Right renal cortex interstitium (tissue), 3 donors: ENCODE measurements at places on chromosomes 2 and 18.

- DNase-seq = no peak
Observed at GRCh38 chr2:67346718-67347407, 50.3 kb upstream of the ETAA1 start.

GRCh38 chr2:33909945-33910695 is 311.0 kb upstream of the FAM98A start:
- DNase-seq = no peak

- DNase-seq = no peak
Observed at GRCh38 chr2:5190023-5190422, 502.2 kb upstream of the SOX11 start.

- DNase-seq = no peak
Observed at GRCh38 chr2:196234672-196235071, 63.3 kb upstream of the STK17B start.

- no peak for DNase-seq
Observed at GRCh38 chr18:69265656-69266055, 135.0 kb upstream of the DOK6 start.

DNA sequence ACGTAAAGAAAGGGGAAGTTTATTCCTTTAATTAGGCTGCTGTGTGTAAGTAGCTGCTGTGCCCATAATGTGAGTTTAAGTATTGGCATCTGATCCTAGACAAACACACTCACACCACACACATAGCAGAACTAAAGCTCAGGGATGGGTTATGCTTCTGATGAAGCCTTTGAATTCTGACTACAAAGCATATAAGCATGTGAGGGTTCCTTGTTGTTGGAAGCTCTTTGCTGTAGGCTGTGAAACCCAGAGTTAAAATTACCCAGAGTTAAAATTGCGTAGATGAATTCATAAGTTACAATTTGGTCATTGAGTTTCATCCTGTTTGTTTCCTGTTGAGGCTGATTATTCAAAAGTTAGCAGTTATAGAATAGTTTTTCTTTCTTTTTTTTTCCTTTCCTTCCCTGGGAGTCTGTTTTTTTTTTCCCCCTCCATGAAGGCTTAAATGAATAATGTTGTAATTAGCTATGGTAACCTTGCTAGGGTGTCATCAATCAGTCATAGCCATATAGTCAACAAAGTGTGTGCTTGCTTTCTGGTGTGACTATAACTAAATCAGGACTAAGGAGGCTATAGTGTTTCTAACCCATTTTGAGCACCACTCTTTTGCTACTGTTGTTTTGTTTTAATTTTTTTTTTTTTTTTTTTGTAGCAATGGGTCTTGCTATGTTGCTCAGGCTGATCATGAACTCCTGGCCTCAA is 426.1 kb downstream of the PARD3B start:
- DNase-seq = no peak

- no peak for DNase-seq
Observed at GRCh38 chr2:79001285-79001684, 24.2 kb upstream of the REG3G start.

- DNase-seq = no peak
Observed at GRCh38 chr2:223404616-223405015, 197.5 kb downstream of the SCG2 start.

GRCh38 chr2:136067459-136067858 is 50.5 kb downstream of the CXCR4 start:
- DNase-seq = no peak

GRCh38 chr2:177273408-177273807 is 8.9 kb upstream of the NFE2L2 start:
- no peak for DNase-seq

DNA sequence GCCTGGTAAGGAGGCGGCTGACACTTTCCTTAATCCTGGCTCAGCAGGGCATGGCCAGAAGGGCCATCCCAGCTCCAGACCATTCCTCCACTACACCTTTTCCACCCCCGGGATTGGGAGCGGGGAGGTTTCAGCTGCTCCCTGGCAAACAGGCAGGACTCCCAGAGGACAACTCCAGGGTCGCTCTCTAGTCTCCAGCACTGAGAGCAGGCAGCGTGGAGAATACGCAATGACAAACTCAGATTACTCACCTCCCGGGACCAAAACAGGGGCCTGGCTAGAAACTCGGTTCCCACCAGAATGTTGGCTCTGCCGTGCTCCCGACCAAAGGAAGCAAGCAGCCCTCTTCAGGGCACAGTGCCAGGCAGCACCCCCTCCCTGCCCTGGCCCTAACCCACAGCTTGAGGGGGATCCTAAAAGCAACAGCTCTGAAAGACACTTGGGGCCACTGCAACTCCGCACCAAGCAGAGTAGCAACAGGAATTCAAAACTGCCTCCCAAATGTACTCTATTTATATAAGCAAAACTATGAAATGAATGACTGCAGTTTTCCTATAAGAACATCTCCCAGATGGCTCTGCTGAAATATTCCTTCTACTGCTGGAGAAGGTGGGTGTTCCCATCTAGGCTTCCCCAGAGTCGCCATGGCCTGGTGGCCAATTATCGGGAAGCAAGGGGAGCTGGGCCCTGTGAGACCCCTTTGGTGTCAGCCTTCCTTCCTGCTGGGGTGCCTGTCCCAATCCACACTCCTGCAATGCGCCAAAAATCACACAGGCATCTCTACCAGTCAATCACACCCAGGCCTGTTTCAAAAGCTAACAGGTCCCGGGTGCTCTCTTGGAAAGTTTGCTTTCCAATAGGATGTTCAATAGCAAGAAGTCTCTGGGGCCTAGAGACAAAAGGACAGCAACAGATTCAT is 61.2 kb upstream of the POMC start:
- no peak for DNase-seq

DNA sequence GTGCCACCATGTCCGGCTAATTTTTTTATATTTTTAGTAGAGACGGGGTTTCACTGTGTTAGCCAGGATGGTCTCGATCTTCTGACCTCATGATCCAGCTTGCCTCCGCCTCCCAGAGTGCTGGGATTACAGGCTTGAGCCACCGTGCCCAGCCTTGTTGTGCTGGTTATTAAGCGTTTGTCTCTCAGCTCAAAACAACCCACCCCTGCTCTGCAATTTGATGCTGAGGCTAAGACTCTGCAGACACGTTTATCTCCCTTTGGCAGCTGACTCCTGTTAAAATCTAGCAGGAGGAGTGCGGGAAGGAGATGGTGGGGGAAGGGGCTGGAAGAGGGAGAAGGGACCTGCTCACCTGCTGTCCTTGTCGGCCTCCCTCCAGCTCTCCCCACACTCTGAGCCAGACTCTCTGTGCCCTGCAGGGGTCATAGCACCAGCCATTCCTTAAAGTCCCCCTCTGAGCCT is 29.9 kb upstream of the IMPA2 start:
- DNase-seq = no peak

DNA sequence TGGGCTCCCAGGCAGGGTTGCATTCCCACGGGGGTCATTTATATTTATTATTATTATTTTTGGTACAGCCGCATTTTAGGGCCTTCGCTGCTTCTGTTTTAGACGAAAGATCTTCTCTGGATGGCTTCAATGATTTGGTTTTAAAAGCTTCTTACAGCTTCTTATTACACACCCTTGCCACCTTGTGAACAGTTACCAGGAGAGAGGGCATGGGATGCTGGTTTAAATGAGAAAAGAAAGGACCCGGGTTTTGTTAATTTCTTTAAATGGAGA is 1.7 kb downstream of the SH3RF3 start:
- no peak for DNase-seq

DNA sequence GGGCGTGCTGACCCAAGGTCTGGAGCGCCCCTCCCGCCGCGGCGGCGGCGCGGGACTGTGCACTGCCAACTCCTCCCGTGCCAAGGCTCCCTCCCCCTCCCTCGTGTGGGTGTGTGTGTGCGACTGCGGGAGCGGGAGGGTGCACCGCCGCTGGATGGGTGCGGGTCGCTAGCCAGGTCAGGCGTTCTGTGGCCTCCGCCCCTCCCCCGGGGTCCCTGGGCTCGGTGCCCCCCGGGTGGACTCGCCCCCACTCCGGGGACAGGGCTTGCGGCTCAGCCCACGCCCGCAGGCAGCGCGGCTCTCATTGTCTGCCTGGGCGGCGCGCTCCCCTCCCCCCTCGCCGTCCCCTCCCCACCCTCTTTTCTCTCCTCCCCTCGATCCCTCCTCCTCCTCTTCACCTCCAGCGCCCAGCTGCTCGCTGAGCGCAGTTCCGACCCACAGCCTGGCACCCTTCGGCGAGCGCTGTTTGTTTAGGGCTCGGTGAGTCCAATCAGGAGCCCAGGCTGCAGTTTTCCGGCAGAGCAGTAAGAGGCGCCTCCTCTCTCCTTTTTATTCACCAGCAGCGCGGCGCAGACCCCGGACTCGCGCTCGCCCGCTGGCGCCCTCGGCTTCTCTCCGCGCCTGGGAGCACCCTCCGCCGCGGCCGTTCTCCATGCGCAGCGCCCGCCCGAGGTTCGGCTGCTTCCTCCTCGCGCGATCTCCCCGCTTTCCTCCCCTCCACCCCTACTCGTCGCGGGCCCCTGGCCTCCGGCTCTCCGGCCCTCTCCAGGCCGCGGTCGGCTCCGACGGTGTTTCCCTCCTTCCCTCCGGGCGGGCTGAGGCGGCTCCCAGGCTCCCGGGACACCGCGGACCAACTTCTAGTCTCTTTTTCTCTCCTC is at the start of gene GATA6:
GATA6 (plus strand) TSS at position 579 of the 878 bp plus-strand sequence. CDS start 1,556 bp downstream, outside the sequence.
- no peak for DNase-seq

- DNase-seq = no peak
Observed at GRCh38 chr2:111208639-111209038, 87.9 kb downstream of the BCL2L11 start.

DNA sequence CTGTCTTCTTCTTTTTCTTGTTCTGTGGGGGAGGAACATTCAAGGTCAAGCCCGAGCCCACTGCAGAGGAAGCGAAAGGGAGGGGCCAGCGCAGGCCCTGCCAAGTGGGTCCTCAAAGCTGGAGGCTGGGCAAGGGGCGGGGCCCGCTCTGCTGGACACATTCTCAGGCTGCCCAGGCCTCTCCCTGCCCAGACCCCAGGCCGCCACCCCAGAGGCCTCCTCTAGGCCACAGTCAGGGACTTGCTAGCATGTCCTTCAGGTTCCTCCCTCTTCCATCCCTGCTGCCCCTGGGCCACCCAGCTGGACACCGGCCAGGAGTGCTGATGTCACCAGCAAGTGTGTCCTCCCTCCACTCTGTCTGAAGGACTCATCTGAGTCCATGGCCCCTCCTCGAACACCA is 44.1 kb downstream of the KIF1A start:
- peak; percentile 40 for DNase-seq

DNA sequence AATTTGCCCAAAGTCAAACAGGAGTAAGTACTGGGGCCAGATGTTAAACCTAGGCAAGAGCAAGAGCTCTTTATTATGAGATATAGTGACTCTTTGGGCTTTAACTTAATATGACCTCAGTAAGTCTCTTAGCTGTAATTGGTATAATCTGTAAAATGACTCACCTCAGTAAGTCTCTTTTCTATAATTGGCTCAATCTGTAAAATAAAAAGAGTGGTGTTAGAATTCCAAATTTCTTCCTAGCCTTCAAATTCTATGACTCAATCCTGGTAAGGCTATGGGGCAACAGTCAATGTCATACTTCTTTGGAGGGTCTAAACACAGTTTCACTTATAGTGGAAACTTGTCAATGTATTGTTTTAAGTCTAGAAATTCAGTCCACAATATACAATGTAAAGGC is 1608.9 kb upstream of the PIK3C3 start:
- no peak for DNase-seq

DNA sequence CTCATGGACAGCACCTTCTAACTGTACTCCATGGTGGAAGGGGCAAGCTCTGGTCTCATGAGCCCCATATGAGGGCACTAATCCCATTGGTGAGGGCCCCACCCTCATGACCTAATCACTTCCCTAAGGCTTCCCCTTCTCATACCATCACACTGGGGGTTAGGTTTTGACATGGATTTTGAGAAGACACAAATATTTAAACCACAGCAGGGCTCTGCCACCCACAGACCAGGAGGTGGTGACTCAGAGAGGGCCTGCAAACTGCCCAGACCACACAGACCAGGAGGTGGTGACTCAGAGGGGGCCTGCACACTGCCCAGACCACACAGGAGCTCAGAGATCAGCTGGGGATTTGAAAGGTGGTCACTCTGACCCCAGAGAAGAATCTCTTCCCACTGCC is 222.0 kb downstream of the KLHL29 start:
- no peak for DNase-seq

DNA sequence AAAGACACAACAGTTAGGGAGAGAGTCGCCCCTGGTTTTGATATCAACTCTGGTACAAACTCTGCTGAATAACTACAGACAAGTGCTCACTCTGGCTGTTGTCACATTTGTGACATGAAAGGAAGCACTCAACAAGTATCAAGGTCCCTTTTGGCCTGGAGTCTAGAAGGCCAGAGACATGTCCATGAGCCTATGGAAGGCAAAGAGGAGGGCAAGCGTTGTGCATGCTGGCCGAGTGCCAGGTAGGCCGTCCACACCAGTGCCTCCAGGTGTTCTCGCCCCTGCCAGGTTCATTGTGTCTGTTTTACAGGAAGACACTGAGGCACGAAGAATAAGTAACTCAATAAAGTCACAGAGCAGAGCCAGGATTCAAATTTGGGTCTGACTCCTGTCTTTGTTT is 21.1 kb downstream of the ILKAP start:
- DNase-seq = no peak

DNA sequence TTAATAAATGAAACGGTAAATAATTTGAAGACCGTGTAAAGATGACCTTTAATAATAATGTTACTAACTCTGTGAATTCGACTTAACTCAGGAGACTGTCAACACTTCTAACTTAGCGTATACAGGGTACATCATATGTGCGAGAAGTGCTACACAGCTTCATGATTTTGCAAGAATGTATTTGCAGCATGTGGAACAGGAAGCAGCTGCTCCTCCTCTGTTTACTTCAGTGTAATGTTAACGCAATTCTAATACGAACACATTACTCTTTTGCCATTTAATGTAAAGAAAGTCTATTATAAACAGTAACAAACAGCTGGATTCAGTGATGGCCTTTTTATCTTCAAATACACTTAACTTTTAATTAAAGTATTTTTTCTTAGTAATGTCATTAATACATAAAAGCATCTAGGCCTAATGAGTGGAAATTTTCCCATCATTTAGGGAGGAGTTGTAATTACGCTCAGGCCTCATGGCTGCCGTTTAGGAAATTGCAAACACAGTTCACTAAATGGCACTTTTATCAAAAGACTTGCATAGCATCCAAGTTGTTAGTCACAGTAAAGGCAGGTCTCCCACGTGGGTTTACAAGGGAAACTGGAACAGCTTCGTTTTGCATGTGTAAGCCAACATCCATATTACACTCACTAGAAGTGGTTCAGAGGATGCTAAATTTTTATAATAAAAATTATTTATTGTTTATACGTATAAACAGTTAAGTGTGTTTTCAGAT is 635.7 kb downstream of the FBXO15 start:
- DNase-seq = no peak

DNA sequence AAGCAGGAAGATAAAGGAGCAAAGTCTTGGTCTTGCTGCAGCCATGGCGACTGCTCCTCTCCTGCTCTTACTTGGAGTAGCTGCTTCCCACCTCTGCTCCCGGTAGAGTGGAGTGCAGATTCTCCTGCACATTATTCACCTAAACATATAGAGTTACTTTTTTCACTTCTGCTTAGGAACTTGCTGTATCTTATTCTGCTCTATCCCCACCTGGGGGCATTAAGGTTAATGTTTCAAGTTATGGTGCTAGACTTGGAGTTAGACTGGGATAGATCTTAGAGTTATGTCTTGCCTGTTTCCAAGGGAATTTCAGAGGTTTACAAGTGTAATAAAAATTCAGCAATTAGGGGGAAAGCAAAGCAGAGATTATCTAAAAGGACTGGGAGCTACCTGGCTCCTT is 144.2 kb downstream of the SETBP1 start:
- no peak for DNase-seq

- no peak for DNase-seq
Observed at GRCh38 chr2:29218071-29218470, 102.9 kb downstream of the CLIP4 start.
